Cortex of kidney (tissue), 1 donor: ENCODE measurements at places on chromosomes 3 and 15.

DNA sequence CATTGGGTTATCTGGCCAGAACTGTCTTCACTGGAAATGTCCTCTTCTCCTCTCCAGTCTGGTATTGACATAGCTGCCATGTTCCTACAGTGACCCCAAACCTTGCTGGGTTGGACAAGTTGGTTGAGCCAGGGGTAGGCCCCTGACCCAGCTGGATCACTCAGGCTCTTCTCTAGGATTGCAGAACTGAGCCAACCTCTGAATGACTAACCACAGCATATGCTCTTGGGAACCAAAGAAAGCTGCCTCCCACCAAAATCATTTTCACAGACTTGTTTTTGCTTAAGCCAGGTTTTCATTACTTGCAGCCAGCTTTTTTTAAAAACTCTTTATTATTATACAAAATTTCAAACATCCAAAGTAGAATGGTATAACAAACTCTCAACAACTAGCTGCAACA, 41.4 kb downstream of the FSIP1 start:
- no peak for DNase-seq

DNA sequence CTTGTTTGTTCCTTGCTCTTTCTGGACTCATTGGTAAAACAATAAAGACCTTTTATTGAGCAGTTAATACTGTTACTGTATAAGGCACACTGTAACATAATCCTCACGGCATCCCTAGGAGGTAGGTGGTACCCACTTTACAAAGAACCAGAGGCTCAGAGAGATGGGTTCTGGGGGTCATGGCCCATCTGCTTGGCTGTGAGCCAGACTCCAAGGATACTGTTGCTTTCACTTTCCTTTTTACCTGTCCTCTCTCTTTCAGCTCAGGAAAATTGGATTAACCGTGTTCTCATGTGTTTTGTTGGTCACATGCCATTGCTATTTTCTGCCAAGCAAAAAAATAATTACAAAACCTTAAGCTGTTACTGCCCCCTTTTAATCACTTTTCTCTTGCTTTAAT, 34.8 kb upstream of the FILIP1L start:
- DNase-seq = no peak

DNA sequence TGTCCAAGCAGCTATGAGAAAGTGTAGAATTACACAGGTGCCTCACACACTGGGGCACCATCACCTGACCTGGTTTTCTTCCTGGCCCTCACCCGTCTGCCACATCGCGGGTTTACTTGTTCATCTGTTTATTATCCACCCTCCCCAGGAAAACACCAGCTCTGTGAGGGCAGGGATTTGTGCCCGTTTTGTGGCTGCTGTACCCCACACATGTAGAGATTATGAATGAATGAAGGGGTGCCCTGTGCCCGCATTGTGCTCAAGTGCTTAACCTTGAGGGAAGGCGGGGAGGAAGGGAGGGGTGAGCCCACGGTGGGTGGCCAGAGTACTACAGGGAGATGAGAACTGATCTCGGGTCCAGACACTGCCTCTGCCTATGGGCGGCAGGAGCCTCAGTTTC, 108.4 kb downstream of the WNT7A start:
- DNase-seq = no peak

GRCh38 chr3:66000506-66000905, 38.2 kb downstream of the MAGI1 start:
- DNase-seq = no peak

DNA sequence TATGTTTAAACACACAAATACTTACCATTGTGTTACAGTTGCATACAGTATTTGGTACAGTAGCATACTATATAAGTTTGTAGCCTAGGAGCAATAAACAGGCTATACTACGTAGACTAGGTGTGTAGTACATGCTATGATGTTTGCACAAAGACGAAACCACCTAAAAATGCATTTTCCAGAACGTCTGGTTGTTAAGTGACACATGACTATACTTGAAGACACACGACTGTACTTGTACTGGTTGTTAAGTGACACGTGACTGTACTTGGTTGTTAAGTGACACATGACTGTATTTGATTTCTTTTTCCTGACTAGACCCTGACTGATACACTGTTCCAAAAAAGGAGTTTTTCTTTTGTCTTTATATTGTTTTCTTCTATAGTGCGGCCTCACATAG, 34.1 kb downstream of the RAB8B start:
- no peak for DNase-seq

DNA sequence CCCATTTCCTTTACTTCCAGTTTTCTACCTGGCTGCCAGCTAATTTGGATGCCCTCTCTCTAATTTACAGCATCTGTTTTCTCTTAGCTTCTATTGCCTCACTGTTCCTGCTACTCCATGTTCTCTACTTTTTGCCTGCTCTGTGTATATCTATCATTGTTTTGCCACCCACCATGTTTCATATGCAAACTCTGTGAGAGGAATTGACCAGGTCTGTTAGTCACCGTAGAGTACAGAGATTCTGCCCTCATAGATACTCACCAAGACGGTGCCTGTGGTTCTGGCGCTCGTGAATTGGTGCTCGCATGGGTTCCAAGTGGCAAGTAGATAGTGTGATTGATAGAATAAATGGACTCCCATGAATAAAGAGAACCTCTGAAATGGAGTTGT, 288.8 kb downstream of the CNTN6 start:
- no peak for DNase-seq

- no peak for DNase-seq
Measured at GRCh38 chr3:58666683-58667082, at the start of gene FAM3D. FAM3D (minus strand) TSS chr3:58666774; CDS start chr3:58655563, 11,211 bp downstream.

DNA sequence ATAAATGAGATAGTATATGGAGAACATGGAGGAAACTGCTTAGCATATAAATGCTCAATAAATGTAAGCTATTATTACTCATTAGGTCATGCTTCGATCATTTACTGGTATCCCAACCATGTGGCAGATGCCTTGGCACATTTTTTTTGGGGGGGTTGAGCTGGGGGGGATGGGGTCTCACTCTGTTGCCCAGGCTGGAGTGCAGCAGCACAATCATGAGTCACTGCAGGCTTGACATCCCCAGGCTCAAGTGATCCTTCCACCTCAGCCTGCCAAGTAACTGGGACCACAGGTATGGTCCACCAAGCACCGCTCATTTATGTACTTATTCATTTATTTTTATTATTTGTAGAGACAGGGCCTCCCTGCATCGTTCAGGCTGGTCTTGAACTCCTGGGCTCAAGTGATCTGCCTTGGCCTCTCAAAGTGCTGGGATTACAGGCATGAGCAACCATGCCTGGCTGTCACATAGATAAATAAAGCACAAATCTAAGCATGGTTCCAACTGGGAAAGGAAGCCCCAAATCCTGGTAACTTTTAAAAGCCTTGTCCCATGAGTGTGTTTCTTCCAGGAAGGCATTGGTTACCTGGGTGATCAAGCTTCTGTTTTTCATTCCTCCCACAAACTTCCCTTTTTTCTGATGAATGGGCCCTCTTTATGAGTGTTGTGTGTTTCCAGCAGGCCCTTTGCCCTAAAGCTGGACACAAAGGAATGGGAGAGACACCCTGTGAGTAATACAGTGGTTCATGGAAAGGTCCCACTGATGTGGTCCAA, 147.4 kb upstream of the UMPS start:
- DNase-seq = no peak

DNA sequence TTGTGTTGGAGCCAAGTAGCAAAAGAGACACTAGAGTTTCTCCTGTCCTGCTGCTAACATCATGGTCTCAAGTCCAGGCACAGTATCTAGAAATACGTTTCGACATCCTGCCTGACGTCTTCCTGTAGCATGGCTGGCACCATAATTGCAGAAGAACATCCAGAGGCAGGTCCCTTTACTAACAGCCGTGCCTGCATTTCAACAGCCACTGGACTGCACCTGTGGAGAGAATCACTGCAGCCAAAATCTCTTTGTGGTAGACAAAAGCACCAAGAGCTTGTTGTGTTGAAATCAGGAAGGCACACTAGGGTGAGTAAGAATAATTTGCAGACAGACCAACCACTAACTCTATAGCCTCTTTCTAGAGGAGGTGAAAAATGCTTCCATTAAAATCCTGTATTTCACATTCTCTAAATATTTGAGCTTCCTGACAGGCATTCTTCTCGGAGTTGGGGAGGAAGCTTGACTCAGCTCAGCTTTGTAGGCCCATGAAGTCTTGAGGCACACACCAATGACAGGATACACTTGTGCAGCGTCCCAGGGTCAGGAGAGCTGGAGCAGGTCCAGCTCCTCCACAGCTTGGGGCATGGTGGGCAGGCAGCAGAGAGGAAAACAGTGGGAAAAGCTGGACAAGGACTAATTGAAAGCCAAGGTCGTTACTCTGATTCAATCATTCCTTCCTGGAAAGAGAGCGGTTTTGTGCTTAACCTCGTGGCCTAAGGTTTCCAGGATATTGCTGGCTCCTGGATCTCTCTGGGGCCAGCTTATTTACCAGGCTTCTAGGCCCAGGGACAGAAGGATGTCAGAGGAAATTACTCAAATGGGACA, 244.9 kb downstream of the FAM43A start:
- DNase-seq = no peak

DNA sequence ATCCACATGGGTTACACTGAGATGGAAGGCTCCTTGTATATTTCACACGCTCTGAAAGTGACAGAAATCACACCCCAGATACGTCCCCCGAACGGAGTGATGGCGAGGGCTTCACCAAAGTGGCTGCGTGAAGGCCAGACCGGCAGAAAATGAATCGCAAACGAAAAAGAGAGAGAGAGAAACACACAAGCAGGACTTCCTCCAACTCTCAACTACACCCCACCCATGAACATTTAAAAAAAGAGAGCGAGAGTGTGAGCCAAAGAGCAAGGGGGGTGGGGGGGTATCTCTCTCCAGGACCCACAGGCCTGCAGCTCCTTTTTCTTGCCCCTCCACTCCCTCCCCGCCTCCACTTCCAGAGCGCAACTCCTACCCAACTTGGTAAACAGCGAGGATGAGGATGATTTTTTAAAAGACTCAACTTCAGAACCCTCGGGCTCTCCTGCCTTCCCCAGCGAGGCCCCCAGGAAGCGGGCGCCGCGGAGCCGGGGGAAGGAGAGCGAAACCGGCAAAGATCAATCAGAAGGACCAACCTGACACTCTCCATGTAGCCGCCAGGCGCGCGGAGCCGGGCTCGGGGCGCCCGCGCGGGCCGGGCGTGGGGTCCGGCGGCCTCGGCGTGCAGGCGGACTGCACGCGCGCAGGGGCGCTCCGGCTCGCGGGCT, 519.1 kb downstream of the FOXP1 start:
- DNase-seq = no peak

GRCh38 chr15:69118089-69118488, 42.3 kb upstream of the GLCE start:
- DNase-seq = no peak

DNA sequence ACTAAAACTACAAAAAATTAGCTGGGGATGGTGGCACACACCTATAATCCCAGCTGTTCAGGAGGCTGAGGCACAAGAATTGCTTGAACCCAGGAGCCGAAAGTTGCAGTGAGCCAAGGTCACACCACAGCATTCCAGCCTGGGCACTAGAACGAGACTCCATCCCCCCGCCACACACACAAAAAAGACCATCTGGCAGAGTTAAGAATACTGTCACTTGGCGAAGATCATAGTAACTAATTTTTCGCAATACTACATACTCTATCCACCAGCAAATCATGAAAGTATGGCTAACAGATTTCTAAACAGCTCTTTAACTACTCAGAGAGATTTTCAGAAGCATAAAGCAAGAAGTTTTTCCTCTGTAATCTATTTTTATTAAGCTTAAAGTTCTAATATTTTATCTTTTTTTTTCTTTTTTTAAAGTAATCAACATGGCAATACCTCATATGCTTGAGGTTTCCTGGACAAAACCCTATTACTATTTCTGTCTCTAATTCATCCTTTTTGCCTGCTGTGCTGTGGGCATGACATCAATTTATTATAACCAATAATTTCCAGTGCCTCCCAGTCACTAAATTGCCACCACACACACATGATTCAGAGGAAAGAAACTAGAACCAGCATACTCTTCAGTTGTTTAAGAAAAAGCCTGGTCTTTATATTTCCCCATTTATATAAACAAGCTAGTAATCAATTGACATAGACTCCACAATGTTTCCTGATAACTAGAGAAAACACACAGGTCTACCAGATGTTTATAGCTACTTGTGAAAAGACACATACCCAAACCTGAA, 46.9 kb downstream of the CHSY1 start:
- DNase-seq = no peak

DNA sequence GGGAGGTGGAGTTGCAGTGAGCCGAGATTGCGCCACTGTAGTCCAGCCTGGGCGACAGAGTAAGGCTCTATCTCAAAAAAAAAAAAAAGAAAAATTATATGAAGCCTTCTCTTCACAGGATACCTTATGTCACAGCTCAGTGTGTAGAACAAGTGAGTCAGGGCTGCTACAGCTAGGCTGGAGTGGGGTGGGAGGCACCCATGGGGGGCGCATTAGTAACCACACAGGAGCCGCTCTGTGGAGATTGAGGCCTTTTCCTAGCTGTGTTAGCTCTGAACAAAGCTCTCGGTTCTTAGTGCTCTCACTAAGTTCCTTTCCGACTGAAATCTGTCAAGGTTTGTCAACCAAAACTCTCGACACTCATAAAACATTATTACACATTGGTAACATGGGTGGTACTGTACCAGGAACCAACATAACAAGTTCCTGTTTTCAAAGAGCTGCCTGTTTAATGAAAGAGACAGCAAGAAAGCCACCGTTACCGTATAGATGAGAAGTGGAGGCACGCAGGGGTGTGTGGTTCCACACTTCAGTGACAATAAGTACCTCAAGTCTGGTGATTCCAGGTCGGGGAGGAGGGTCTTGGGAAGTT, 4.5 kb downstream of the LRRC31 start:
- DNase-seq = no peak

DNA sequence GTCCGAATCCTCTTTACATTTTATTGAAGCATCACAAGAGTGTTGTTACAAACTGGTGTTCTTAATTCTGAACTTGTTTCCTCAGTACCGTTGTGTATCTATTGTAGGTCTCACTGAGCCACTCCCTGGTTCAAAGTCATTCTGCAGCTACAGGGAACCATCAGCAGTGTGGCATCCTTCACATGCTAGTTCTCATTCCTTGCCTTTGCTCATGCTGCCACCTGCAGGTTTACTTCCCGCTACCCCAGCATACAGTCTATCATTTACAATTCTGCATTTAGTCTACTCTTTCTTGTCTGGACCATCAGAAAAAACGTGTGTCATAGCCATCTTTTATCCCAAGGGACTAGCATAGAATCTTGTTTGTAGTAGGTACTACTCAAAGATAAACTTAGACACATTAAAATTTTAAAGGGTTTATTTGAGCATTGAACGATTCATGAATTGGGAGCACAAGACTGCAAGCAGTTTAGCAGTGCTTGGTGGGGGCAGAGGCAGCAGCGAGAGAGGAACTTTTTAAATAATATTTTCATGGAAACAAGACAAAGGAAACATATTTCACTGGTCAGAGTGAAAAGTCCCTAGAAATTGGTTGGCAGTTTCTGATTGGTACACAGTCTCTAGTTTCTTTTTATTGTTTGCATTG, 402.1 kb downstream of the CADM2 start:
- no peak for DNase-seq

GRCh38 chr15:25803036-25803435, 60.1 kb downstream of the ATP10A start:
- DNase-seq = no peak

DNA sequence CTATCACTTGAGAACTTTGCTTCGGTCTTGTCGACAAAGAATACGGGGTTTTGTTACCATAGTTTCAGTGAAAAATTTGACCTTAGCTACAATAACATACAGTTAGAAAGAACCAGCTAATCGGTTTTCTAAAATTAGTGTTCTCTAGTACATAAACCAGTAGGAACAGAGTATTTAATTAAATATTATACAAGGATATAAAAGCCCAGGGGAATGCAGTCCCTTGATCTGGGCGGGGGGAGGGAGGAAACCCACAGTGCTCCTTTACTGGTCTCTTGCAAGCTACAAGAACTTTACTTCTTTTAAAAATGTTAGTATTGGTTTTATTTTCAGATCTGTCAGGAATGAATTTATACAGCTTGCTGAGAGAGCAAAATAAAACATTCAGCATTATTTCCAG, 41.8 kb downstream of the ITPR1 start:
- DNase-seq = no peak
